ENCODE measurements at places on chromosomes 3 and 15. TPM values are rescaled to one million over a fixed set of nuclear protein-coding genes. Genes with fewer than 3 reads are reported as not detected.

Gene DTWD1
- total RNA-seq, result 15.6 TPM

Gene ERICH6
- not detected for total RNA-seq

DNA sequence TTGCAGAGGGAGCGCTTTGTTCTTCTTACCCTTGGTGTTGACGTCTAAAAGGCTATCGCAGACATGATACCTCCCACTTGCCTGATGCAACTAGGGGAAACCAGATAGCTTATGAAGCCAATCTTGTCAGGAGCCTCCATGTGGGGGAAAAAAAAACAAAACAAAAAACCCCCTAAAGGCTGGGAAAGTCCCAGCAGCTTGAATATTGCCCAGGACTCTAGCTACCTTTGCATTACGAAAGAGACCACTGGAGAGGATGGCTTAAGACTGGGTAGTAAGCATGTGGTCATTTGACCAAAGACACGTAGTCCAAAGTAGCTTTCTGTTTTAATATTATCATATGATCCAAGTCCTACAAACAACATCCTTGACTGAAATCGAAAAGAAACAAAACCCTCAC lies 120.7 kb upstream of the WNT5A start:
- DNase-seq, result no peak

GRCh38 chr3:85342915-85343314 lies 384.1 kb downstream of the CADM2 start:
- no peak for DNase-seq

Gene CHL1
- total RNA-seq, result 18.1 TPM

DNA sequence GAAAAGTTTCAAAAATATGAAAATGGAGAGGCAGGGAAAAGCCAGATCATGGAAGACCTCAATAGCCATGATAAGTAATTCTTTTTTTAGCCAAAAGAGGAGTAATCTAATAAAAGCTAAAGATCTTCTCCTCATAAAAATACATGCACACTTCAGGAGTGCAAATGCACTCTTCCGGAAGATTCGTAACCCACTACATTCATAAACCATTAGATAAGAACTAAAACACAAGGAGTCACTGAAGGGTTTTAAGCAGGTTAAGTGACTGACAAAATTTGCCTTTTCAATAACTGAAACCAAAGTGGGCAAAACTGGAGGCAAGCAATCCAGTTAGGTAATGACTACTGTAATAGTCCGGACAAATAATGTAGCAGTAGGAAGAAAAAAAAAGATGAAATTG lies 46.0 kb downstream of the UBE3A start:
- no peak for DNase-seq

DNA sequence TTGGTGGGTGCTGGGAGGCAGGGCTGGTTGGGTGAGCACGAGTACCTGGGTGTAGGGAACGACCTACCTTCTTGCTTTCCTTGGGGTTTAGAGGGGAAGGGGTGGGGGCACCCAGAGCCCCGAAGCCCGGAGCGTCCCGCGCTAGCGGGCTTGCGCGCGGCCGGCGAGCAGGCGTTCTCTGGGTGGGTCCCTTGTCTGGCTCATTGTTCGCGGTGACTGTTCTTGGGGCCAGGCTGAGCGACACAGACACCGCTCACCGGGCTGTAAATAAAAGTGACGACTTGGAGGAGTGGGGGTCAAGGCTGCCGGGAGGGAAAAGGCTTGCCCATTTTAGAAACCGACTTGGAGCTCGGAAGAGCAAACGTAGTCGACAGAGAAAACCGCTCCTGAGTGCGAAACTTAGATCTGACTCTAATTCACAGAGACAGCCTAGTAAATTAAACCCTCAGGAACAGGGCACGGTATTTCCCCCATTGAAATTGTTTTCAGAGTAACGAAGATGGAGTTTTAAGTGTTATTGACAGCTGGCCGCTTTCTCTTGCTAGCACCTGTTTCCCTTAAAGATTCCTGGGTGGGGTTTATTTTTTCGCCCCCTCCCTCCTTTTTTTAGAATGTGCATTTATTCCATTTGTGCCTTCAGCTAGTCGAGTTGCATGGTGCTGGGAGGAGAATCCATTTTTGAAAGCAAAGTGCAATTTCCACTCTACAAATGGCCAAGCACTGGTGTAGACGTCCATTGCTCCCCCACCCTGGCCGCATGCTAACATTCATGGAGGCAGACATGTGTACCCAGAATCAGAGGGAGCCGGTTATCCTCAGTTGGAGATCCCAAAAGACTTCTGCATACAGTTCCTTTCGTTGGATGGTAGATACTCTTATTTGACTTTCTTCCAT lies 532.1 kb upstream of the SEMA6D start:
- no peak for DNase-seq

GRCh38 chr15:51303462-51303980 lies 34.9 kb downstream of the CYP19A1 start:
- DNase-seq, result no peak

- DNase-seq, result peak; percentile 8
Observed at GRCh38 chr15:55250392-55250791, 39.2 kb downstream of the RAB27A start.

DNA sequence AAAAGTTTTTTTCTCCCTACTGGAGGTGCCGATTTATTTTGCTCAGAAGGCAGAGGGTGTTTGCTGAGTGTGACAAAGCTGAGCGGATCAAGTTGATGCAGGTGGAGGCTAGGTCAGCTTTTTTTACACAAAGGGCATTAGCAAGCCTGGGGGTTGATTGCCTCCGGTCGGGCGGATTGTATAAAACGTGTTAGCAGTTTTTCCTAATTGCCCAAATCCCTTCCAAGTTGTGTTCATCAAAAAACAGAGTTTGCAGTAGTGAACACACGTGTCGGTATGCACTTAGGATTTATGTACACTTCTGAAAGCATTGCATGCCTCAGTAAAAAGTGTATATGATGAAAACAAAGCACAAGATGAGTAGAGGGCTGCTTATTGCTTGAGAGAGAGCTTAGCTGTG lies 2.6 kb downstream of the GPR160 start:
- no peak for DNase-seq

Gene DLG1
- total RNA-seq, result 102 TPM

Gene TMCO5A
- total RNA-seq, result 5.3 TPM

Gene TNFAIP8L3
- 6.3 TPM for total RNA-seq

Gene CAV3
- not detected for total RNA-seq

GRCh38 chr3:140708815-140709214 lies 31.0 kb downstream of the TRIM42 start:
- no peak for DNase-seq

- no peak for DNase-seq
Observed at GRCh38 chr3:50232303-50232702, 3.7 kb upstream of the GNAI2 start.

GRCh38 chr3:170815936-170816335 lies 54.1 kb downstream of the RPL22L1 start:
- DNase-seq, result no peak

GRCh38 chr3:149198611-149199010 lies 23.0 kb downstream of the CP start:
- no peak for DNase-seq

GRCh38 chr15:74365598-74366445 lies 1.6 kb downstream of the CYP11A1 start:
- peak; percentile 73 for DNase-seq

GRCh38 chr3:13149330-13150108 lies 76.3 kb upstream of the IQSEC1 start:
- DNase-seq, result no peak

GRCh38 chr3:113441051-113441770 lies at the start of gene CFAP44:
CFAP44 (minus strand) TSS chr3:113441493; CDS start chr3:113433664, 7,829 bp downstream.
- peak; percentile 84 for DNase-seq

Gene C3orf52
- total RNA-seq, result 16.1 TPM

DNA sequence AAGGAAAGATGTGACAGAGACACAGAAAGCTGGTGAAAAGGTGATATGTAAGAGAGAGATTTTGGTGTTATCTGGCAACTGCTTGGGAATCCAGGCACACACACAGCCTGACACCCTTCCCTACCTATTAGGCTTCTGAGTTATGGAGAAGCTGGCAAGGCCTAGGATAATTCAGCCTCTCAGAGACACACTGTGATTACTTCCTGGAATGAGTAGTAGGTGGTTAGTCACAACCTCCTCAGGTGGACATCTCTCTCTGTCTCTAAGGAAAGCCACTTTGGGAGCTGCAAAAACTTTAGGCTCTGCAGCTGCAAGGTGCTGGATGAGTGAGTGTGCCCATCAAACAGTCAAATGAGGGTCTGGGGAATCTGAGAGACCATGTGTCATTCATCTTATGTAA lies 201.9 kb downstream of the PDCD6IP start:
- no peak for DNase-seq

- DNase-seq, result no peak
Observed at GRCh38 chr3:134428401-134428800, 54.2 kb upstream of the AMOTL2 start.

- DNase-seq, result no peak
Observed at GRCh38 chr3:170953229-170953628, 44.8 kb upstream of the EIF5A2 start.

GRCh38 chr15:91369823-91370222 lies 269.8 kb downstream of the SV2B start:
- no peak for DNase-seq

Gene ACKR2
- total RNA-seq, result 10.4 TPM

DNA sequence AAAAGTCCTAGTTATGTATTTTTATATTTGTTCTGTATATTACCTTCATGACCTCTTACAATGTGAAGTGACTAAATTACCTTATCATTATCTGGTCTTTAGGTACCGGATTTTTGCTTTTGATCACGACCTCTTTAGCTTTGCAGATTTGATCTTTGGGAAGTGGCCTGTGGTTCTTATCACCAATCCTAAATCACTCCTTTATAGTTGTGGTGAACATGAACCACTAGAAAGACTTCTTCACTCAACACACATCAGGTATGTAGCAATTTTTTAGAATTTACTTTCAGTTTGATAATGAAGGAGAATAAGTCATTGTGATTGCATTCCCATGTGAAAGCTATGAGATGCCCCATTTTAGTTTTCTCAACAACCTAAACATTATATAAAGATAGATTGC lies 18.3 kb downstream of the TMEM62 start:
- no peak for DNase-seq

Gene GP9
- total RNA-seq, result 3.6 TPM

Gene UBA7
- 40.9 TPM for total RNA-seq

DNA sequence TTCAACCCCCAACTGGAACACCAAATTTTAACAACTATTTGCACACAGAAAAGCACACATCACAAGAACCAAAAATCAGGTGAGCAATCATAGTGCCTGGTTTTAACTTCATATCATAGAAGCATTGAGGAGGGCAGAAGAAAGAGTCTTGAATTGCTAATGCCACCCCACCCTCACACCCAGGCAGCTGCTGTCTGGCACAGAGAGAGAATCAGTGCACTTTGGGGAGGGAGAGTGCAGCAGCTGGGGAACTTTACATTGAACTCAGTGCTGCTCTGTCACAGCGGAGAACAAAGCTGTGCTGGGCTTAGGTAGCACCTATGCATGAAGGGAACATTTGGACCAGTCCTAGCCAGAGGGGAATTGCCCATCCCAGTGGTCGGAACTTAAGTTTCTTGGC lies 76.0 kb upstream of the KBTBD8 start:
- no peak for DNase-seq

- no peak for DNase-seq
Observed at GRCh38 chr15:71225851-71226250, 110.6 kb downstream of the THSD4 start.

- peak; percentile 95 for DNase-seq
Observed at GRCh38 chr3:50321336-50322114, 1.0 kb downstream of the HYAL2 start.

DNA sequence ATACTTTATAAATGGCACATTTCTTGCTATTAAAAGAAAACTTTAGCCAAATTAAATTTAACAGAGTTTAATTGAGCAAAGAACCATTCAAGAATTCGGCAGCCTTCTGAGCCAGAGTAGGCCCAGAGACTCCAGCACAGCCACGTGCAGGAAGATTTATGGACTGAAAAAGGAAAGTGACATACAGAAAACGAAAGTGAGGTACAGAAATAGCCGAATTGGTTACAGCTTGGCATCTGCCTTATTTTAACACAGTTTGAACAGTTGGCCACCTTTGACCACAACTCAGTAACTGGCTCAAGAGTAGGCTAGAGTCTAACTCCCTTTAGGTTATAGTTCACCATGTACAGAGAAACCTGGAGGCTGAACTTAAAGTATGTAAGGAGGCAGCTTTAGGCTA lies 17.6 kb downstream of the CFAP44 start:
- no peak for DNase-seq

- peak; percentile 12 for DNase-seq
Observed at GRCh38 chr15:43376017-43376705, 5.3 kb downstream of the TUBGCP4 start.

Gene SSR3
- 98.5 TPM for total RNA-seq

GRCh38 chr15:80732818-80733217 lies 37.7 kb downstream of the ABHD17C start:
- no peak for DNase-seq

DNA sequence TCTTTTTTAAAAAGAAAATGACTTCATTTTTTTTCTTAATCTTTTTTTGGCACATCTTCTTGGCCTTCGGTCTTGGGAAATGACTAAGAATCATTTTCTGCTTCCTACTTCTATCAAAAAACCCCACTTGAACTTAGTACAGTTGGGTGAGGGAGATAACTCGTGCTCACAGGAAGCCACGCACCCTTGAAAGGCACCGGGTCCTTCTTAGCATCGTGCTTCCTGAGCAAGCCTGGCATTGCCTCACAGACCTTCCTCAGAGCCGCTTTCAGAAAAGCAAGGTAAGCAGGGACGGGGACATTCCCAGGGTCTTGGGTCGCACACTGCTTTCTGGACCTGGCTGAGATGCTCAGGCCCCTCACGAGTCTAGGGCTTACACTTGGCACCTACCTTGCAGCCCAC lies at the start of gene CCR4:
Gene CCR4 (plus strand): TSS at position 235 of the 402 bp plus-strand sequence. CDS start 1,779 bp downstream, outside the sequence.
- DNase-seq, result no peak

Gene TEX55
- total RNA-seq, result not detected

Gene SH2D7
- total RNA-seq, result 0.24 TPM

GRCh38 chr3:138943724-138944653 lies 2.9 kb downstream of the FOXL2 start:
- peak; percentile 32 for DNase-seq

- peak; percentile 7 for DNase-seq
Observed at GRCh38 chr15:27956285-27956684, 142.8 kb downstream of the OCA2 start.

- DNase-seq, result no peak
Observed at GRCh38 chr15:40222131-40222530, 16.7 kb upstream of the PAK6 start.

DNA sequence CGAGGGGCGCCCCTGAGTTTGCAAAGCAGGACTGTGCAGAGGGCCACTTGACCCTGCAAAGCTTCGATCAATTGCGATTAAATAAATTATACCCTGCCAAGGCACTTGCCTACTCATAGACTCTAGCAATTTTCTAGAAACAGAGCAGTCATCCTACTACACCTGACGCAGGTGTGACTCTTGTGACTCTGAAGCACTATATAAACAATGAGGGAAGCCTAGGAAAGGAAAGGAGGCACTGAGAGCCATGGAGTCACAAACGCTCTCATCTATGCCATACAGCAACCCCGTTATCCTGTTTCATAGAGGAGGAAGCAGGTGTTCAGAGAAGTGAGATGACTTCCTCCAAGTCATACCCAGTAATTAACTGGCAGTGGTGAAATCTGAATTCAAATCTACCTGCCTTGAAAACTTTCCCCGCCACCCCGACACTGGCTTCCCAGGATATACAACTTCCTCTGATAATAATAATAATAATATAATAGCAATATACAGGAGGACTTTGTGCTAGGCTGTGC lies 14.4 kb downstream of the ARHGEF3 start:
- DNase-seq, result no peak

GRCh38 chr15:77773903-77774302 lies 141.2 kb upstream of the LINGO1 start:
- no peak for DNase-seq

GRCh38 chr15:74307827-74308811 lies 59.3 kb downstream of the CYP11A1 start:
- peak; percentile 77 for DNase-seq

Gene PRR20G
- 3.9 TPM for total RNA-seq

Gene TMEM266
- 1.4 TPM for total RNA-seq
